ENCODE measurements at places on chromosomes 2 and 18.
A peak's percentile ranks its signal among the peaks of the same experiment; 100 is the strongest.

DNA sequence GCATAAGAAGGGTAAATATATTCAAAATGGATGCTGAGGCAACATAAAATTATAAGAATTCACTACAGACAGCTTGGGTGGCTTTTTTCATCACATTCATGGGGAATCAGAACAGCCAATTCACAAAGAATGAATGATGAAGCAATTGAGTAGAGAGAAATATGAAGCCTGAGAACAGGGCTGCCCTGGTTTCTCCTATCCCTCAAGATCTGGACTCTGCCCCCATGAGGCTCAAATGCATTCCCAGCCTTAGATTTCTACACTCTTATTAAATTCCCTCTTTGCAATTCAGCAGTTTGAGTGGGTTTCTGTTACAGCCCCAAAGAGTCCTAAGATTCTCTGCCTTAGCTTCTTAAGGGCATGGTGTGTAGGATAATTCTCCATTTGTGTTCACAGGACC, 172.5 kb downstream of the MAIP1 start:
- no peak for DNase-seq

DNA sequence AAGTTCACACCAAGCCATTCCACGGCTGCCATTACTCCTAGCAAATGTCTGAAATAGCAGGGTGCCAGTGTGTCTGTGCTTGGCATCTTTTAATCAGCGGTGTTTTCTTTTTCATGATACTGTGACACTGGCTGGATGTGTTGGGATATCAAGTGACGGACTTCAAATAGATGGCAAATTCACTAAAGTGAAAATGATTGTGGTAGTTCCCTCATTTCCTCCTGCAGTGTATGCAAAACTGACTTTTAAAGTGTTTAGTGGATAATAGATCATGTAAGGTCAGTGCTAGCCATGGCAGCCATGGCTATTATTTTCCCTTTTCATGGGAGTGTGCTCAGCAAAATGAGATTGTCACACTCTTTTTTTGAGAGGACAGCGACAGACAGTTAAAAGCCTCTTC, 261.5 kb upstream of the SIX3 start:
- DNase-seq = no peak

DNA sequence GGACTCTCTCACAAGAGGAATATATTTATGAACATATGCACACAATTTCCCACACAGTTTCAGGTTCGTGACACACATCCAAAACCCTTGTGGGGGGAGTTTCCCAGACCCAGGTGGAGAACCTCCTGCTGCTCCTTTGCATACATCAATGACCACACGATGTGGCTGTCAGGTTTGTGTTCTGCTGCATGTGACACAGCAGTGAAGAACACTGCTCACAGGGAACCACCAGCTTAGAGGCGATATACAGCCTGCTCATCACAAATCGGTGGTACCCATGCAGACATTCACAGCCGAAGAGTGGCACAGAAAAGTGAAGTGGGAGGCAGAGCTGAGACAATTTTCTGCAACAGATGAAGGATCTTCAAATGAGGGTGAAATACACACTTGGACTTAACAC, 175.6 kb upstream of the ZFP36L2 start:
- DNase-seq = no peak

- DNase-seq = no peak
Observed at GRCh38 chr2:134301928-134302260, 48.0 kb downstream of the MGAT5 start.

GRCh38 chr2:59312029-59312428, 1070.9 kb upstream of the FANCL start:
- no peak for DNase-seq

DNA sequence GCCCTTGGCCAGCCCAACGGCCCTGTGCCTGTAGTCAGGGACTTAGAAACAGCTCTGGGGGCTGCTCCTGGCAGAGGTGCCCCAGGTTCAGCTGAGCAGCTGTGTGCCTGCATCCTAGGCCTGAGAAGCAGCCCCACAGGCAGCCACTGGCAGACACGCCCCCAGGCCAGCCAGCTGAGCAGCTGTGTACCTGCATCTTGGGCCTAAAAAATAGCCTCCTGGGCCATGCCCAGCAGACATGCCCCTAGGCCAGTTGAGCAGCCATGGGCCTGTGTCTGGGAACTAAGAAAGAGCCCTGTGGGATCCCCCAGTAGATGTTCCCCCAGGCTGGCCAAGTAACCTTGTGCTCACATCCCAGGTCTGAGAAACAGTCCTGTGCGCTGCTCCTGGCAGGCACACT, 64.0 kb downstream of the TBR1 start:
- DNase-seq = no peak

DNA sequence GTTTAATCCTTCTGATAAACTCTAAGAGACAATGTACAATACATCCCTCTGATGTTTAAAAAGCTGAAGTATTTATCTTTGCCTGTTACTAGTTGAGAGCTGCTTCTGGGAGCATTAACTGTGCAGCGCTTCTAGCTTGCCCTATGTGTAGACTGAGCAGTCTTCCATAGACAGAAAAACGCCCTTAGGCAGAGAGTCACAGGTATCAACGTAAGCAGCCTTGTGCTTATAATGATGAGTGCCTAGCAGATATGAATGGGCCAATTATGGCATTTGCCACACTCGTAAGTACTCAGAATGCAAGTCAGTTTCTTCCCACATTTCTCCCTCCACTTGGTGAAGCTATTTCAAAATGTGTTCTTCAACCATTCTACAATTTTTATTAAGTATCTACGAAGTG, 731.1 kb upstream of the SLC8A1 start:
- no peak for DNase-seq

DNA sequence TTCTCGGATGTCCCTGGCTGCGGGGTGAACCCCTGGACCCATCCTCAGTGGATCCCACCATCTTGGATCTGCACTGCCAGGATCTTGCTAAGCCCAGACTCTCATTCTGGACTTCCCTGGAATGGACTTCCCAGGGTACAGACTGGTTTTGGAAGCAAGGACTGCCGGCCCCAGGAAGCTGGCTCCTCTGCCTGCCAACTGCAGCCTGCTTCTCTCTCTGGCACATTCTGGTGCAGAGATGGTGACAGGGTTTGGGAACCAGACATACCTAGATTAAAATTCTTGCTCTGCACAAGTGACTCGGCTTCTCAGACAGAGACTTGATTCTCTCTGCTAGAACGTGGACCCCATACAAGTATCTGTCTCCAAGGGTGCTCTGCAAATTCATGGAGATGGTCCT, 29.4 kb downstream of the ACKR3 start:
- DNase-seq = peak; percentile 35

- DNase-seq = no peak
Observed at GRCh38 chr2:96330407-96330806, 5.2 kb upstream of the NCAPH start.

GRCh38 chr2:170335351-170335750, 157.4 kb downstream of the MYO3B start:
- no peak for DNase-seq

GRCh38 chr2:147100406-147101035, 744.3 kb upstream of the ACVR2A start:
- DNase-seq = no peak

All from cerebellar nuclear complex (tissue), 1 donor.